ENCODE measurements at places on chromosomes 1 and 21.

- no peak for ATAC-seq
These were observed 256.7 kb downstream of the COL11A1 start for GRCh38 chr1:102851616-102852015.

GRCh38 chr1:161733526-161733925, 12.2 kb downstream of the FCRLB start:
- ATAC-seq = peak; percentile 66

DNA sequence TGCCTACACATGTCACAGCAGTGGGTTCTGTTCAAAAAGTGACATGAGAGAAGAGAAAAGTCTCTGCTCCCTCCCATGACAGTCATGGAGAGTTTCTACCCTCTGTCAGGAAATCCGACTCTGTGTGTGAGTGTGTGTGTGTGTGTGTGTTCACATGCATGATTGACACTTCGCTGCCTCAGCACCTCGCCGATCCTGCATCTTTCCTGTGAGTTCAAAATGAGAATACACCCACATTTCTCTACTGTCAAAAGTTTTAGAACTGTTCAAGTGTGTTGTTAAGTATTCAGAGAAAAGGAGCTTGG, 46.2 kb upstream of the COX20 start:
- no peak for ATAC-seq

- peak; percentile 44 for ATAC-seq
These were observed 54.5 kb upstream of the MRPS6 start for GRCh38 chr21:34018910-34019309.

DNA sequence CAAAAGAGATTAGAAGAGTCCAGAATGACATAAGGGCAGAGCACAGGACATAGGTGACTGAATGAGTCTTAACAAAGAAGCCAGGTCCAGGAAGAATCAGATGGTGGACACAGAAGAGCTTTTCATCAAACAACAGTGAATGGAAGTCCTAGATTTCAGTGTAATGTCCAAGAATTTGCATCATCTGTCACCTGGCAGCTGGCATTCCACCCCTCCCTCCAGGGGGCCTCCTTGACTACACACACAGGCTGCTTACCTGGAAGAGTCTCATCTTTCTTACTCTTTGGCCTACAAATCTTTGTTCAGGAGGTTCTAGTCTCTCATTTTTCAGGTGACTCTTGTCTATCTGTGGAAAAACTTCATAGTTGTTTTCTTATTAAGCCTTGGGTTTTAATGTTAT, 36.2 kb downstream of the GORAB start:
- no peak for ATAC-seq

- no peak for ATAC-seq
These were observed 20.2 kb upstream of the GPR137B start for GRCh38 chr1:236122176-236122575.

DNA sequence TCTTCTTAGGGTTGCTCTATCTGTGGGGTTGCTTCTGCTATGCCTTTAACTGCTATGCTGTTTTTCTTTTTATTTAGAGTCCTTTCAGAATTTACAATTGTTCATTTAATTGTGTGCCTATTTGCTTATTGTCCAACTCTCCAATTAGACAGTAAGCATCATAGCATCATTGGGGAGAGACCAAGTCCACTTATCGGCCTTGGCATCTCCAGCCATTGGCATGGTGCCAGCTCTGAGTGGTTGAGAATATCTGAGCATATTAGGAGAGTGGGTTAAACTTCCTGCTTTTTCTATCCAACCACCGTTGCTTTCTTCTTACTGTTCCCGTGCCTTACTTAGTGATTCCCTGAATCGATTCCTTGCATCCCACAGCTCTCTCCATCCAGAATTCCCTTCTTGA, 535.0 kb downstream of the AJAP1 start:
- ATAC-seq = no peak

- ATAC-seq = peak; percentile 32
These were observed 382 bp downstream of the TRMT1L start for GRCh38 chr1:185156288-185156853.

GRCh38 chr1:145849356-145850160, 4.1 kb downstream of the NUDT17 start:
- ATAC-seq = no peak

GRCh38 chr1:70768216-70768615, 279.4 kb downstream of the PTGER3 start:
- no peak for ATAC-seq

DNA sequence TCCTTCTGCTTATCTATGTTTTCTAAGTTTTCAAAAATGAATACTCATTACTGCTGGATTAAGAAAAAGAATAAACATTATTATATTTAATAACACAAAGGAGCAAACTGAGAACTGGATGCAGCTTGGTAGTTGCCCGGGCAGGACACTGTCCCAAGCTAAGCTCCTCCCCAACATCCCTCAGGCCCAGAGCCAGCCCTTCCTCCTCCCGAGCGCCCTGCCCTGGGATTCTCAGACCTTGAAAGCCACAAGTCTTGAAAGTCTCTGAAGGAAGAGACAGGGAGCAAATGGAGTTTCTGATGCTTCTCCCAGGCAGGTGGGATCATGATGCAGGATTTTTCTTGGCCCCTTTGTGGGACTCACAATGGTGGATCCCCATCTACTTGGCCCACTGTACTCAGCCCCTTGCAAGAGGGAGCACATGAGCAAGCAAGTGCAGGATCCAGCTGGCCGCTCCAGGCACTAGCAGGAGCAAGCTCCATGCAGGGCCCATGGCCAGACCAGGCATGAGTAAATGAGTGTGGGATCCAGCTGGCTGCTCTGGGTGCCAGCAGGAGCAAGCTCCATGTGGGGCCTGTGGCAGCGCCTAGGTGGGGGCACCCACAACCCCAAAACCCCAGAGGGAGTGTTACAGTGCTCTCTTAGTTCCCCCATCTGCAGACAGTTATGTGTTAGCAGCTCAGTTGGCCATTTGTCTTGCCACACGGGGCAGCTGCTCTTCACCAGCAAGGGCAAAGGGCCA, 32.1 kb upstream of the RAB4A start:
- ATAC-seq = peak; percentile 63

- ATAC-seq = no peak
These were observed 86.1 kb downstream of the OMA1 start for GRCh38 chr1:58460469-58460868.

DNA sequence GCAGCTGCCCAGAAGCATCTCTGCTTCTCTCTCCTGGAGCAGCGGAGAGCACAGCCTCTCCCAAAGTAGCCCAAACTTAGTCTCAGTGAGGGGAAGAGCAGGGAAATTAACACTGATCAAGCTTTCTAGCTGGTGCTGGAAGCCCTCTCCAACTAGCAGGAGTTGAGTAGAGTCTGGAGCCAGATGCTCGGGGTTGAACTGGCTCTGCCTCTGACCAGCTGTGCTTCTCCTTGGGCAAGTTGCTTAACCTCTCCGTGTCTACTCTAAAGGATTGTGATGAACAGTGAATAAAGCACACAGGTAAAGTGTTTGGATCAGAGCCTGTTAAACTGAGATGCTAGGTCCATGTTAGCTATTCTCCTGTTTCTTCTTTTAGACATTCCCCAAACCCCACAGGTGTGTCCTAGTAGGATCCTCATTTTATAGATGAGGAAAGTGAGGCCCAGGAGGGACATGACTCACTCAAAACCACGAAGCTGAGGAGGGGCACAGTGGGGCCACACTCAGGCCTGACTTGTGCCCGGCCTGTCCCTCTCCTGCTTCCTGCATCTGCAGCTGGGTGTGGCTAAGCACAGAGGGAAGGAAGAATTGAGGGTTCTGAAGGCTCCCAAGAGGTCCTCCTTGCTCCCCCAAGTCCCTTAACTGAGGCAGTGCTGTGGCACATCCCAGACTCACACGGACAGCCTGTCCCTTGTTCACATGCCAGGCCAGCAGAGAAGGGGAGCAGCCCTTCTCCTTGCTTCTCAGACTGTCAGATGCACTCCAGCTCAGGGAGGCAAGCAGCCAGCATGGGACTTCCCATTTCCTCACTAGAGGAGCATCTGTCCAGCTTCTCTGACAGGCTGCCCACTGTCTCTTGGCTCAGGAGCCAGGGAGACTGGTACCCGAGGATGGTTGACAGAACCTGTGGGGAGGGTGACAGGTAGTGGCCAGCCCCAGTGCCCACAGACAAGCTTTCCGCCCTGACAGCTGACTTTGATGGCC, 152.0 kb upstream of the IGSF21 start:
- no peak for ATAC-seq

DNA sequence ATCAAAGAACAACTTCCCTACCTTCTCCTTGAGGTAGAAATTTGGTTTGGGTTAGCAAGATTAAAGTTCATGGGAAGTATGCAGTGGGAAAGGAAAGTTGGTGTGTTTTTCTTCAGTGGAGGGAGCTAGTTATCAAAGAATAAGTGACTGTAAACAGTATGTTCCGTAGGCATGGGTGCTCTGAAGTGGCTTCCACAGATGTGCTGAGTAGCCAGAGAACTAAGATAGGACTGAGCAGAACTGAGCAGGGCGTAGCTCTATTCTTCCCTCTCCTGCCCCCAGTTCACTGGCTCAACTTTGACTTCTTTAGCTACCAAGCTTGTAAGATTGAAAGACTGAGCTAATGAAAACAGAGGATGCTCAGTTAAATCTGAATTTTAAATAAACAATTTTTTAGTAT, 3.4 kb downstream of the ADCY10 start:
- ATAC-seq = no peak

GRCh38 chr1:61395146-61395800, 312.9 kb downstream of the NFIA start:
- ATAC-seq = no peak

DNA sequence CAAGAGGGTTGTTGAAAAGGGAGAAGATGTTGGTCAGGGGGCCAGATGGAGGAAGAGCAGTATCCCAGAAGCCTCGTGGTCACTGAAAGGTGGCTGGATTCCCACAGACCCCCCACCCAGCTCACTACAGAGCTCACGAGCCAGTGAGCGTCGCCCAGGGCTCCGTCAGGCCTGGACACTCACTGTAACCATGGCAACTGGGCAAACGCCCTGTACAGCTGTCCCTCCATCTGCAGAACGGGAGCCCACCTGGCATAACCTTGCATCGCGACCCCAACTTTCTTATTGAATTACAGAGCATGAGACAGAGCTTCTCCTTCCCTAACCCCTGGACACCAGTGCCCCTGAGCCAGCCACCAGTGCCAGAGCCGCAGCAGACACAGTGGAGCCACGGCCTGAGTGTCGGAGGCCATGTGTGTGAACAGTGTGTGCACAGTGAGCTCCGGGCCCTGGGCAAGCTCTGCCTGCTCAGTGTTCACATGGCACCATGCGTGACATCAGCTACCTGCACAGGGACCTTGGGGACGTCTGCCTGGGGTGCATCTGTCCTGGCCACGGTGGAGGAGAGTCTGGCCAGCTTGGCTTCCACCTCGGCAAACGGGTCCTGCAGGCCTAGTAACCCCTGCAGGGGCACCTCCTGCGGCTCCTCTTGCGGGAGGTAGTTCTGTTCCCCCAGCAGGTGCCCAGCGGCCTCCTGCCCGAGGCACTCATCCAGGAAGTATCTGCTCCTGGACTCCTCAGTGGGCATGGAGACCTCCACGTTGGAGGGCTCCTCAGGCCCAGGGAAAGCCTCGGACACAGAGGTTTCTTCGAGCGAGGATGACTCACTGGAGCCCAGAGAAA, 25.9 kb upstream of the DDOST start:
- ATAC-seq = no peak

DNA sequence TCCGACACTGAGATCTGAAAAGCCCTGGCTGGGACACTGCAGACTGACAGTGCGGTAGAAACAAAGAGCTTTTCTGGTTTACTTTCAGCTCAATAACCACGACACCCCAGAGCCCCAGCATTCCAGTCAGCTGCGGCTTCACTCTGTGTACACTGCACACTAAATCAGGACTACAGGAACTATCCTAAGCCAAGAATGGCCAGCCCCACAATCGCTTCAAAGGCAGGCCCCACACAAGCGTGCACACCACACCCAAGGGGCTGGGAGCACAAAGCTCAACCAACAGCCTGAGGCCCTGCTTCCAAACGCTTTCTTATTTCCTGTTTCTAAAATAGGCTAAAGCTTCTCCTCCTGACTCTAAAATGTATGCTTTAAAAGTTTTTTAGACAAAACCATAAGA, 28.4 kb downstream of the URB1 start:
- ATAC-seq = peak; percentile 78

- ATAC-seq = no peak
These were observed 83.8 kb upstream of the ETS2 start for GRCh38 chr21:38721958-38722357.

DNA sequence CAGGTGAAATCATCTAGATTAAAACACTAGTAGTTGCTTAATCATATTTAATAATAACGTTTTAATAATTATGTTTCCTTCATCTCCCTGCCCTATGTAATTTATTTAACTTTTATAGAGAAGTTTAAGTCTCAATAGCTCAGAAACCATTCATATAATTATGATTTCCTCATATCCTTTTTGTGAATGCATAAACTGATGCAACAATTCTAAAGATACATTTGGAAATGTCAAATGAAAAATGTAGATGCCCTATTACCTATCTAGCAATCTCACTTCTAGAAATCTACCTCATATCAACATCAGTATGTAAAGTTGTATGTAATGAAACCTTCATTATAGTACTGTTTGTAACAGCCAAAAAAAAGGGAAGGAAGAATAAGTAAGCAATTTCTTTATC, 10.5 kb downstream of the DRAM2 start:
- ATAC-seq = no peak

DNA sequence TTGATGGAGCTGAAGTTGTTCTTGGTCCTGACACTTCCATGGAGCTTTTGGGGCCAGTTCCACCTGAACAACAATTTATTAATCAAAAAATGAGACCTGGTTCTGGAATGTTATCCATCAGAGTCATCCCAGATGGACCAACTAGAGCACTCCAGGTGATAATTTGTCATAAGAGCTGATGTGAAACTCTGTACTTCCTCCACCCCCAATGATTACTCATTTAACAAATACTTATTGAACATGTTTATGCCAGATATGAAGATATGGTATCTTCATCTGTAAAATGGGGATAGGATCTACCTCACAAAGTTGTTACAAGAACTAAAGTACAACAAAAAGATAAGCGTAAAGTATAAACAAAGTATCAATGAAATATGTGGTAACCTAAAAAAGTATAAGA, 153.2 kb downstream of the VPS13D start:
- ATAC-seq = no peak

DNA sequence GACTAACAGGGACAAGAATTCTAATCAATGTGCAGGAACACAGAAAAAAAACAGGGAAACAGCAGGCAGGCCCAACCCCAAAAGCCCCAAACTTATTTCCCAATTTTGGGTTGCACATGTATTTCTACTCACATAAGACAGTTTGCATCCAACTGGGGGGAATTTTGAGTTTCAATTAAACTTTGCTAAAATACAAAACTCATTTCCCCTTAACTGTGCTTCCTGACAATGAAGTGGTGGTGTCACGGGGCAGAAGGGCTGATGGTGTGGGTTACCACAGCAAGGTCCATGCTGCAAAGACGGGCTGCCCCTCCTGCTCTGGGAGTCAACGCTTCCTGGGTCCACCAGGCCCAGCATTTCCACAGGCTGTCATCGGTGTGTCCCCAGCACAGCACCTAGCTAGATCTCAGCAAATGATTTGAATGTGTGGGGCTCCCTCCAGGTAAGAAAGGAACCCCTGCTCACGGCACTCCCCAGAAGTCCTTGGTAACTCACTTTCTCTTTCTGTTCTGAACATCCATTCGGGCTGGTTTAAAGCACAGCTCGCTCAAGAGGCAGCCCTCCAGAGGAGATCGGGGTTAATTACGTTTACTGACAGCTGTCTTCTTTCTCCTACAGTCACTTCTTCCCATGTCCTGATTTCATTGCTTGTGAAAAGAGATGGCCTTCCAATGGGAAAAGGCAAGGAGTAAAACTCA, 27.4 kb downstream of the HIVEP3 start:
- ATAC-seq = peak; percentile 67

Measured in esophagus mucosa (tissue), 1 donor.